ENCODE measurements at places on chromosomes 16 and 17.

DNA sequence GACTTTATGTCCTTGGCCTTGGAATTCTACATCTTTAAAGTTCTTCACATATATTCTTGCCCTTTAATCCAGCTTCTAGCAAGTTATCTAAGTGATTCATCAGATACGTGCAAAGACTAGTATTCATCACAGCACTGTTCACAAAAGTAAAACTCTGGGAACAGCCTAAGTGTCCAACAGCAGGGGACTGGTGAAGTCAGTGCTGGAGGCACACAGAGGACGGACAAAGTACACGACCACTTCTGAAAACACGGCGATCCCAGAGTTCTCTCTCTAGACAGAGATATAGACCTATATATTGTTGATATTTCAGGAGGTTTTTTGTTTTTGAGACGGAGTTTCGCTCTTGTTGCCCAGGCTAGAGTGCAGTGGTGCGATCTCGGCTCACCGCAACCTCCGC lies 12.8 kb downstream of the CTRB1 start:
- no peak for DNase-seq

GRCh38 chr16:8512941-8513624 lies 77.2 kb downstream of the TMEM114 start:
- DNase-seq, result no peak

DNA sequence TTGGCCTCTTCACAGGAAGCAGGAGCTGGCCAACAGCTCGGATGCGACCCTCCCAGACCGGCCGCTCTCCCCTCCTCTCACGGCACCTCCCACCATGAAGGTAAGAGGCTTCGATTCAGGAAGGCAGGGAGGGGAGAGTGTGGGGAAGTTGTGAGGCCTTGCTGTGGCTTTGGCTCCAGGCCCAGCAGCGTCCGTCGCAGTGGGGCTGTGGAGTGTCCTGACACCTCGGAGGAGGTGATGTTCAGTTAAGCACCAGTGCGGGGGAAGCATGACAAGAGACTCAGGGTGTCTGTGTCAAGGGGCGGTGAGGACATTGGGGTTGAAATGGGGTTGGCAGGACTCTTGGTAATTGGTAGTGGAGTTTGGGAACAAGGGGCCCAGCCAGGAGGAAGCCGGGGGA lies 109.0 kb downstream of the RAP1GAP2 start:
- DNase-seq, result no peak

DNA sequence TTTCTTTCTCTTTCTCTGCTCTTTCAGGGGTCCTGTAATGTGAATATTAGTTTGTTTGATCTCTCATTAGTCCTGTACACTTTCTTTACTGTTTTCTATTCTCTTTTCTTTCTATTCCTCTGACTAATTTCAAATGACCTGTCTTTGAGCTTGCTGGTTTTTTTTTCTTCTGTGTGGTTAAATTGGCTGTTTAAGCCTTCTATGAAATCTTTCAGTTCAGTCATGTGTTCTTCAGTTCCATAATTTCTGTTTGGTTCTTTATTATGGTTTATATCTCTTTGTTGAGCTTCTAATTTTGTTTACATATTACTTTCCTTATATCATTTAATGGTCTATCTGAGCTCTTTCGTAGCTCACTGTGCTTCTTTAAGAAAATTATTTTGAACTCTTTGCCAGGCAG lies 31.3 kb upstream of the NKD1 start:
- no peak for DNase-seq

DNA sequence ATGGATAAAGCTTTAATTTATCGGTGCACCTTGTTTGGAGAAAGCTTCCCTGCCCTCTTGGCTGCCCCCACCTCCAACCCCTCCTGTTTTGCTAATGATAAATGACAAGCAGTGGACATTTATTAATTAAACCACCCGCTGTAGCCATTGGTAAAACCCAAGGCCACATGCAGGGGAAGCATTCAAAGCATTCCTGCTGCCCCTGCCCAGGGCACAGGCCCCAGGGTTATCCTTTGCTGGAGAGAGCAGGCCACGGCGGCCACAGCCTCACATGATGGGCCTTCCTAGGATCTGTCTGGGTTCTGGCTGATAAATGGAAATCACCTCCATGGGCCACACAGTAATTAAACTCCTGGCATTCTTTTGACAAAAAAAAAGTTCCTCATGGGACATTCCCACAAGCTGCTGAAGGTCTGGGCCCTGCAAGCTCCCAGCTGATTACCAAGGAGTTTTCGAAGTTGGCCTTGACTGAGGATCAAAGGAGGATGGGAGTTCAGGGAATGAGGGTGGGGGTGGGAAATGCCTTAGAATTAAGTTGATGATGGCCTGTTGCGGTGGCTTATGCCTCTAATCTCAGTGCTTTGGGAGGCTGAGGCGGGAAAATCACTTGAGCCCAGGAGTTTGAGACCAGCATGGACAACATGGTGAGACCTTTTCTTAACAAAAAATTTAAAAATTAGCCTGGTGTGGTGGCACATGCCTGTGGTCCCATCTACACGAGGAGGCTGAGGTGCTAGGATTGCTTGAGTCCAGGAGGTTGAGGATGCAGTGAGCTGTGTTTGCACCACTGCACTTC lies 35.5 kb downstream of the SOST start:
- DNase-seq, result no peak

DNA sequence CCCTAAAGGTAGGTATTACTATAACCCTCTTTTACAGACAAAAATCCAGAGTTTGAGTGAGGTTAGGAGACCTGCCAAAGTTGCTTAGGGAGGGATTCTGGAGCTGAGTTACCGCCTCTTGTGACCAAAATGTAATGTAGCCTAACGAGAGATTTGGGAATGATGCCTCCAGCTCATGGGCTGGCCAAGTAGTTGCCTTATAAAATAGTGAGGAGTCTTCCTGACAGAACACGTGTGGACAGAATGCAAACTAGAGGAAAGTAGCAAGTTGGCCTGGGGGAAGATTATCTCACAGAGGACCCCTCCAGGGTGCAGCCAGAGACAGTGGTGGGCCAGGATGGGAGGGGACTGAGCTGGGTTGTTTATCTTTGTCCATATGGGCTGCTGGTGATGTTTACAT lies 543.7 kb upstream of the CDH11 start:
- DNase-seq, result no peak

- no peak for DNase-seq
Measured at GRCh38 chr16:56306690-56307533, 115.6 kb downstream of the GNAO1 start.
